ENCODE measurements at places on chromosomes 12 and 14.

- DNase-seq: no peak
Observed at GRCh38 chr12:126967152-126967551, 1299.8 kb upstream of the TMEM132C start.

- no peak for DNase-seq
Observed at GRCh38 chr14:85317491-85318021, 212.4 kb upstream of the FLRT2 start.

- no peak for DNase-seq
Observed at GRCh38 chr12:23760495-23760894, 189.0 kb downstream of the SOX5 start.

DNA sequence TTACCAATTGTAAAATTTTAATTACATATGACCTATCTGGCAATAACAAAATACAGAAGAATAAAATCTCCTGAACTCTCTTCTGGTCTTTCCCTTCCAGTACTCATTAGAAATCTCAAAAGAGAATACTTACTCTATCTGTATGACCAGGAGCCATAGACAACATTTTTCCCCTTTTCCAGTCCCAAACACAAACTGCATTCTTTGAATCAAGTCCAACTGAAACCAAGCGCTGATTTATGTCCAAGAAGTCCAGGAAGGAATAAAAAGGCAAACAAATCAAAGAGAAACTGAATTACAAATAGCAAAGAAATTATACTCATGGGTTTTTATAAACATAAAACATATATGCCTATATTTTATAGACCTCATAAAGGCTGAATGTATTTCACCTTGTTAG, 46.7 kb downstream of the EML5 start:
- DNase-seq: no peak

DNA sequence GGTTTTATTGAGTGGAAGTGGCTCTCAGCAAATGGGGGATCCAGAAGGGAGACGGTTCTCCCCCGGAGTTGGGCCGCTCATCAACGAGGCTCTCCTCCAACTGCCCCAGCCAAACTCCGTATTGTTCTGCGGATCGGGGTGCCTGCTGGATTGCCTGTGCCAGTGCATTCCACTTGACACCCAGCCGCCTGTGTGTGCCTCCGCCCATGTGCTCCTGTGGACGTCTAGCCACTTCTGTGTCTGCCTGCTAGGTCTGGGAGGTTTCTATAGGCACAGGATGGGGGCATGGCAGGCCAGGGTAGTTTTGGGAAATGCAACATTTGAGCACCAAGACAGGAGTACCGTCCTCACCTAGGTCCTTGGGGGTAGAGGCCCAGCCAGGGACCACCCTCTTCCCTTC, 225.7 kb upstream of the AMIGO2 start:
- no peak for DNase-seq

DNA sequence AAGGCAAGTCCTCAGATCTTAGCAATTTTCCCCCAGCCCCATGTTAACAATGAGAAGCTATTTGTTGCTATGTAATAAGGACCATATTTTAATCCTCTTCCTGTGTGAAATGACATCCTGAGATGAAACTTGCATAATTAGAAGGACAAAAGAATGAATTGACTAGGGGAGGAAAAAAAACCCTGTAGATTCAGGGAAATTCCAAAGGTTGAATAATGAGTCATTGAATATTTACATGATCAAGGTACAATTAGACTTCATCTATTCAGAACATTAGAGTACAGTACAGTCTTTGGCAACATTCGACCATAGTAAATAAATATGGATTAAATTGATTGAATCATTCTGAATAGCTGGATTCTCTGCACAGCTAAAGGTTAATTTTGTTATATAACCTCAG, 9.4 kb downstream of the MYBPC1 start:
- DNase-seq: no peak

- DNase-seq: no peak
Observed at GRCh38 chr12:69497308-69498026, 27.3 kb downstream of the FRS2 start.

GRCh38 chr12:94659346-94659930, 9.1 kb upstream of the TMCC3 start:
- DNase-seq: no peak

- DNase-seq: no peak
Observed at GRCh38 chr12:74906224-74906623, 303.4 kb downstream of the KCNC2 start.

- no peak for DNase-seq
Observed at GRCh38 chr14:104805326-104805678, 4.4 kb downstream of the ZBTB42 start.

DNA sequence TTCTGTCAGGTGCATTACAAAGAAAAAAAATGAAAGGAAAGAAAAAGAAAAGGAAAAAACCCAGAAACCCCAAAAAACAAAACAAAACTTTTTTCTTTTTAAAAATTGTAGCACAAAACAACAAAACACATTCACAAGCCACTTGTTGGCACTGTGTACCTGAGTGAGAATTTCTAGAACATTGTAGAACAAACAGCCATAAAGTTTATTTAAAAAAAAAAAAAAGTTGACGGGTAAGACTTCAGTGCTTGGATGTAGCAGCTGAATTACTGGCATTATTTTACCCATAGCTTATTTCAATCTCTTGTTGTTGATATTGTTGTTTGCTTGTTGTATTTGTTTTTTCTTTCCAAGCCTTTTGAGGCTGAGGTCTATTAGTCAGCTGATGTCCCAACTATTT, 415.8 kb downstream of the SOX5 start:
- DNase-seq: no peak

- DNase-seq: no peak
Observed at GRCh38 chr14:90489916-90490719, 93.3 kb downstream of the CALM1 start.

- DNase-seq: no peak
Observed at GRCh38 chr14:30223966-30224365, 296.3 kb upstream of the PRKD1 start.
